Left cardiac atrium (tissue), 4 donors: ENCODE measurements at places on chromosomes 2 and 18. TPM values are rescaled to one million over a fixed set of nuclear protein-coding genes. Genes with fewer than 3 reads are reported as not detected.
A peak's percentile ranks its signal among the peaks of the same experiment; 100 is the strongest.

The AMMECR1L gene
- total RNA-seq = 11.7 TPM

The ACMSD gene
- total RNA-seq = not detected

The MAP2 gene
- total RNA-seq = 6.6 TPM

DNA sequence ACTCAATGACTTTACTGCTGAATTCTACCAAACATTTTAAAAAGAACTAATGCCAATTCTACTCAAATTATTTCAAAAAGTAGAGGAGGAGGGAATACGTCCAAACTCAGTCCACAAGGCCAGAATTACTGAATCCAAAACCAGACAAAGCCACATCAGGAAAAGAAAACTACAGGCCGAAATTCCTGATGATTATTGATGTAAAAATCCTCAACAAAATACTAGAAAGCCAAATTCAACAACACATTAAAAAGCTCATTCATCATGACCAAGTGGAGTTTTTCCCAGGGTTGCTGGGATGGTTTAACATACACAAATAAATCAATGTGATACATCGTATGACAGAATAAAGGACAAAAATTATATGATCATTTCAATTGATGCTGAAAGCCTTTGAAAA is 103.9 kb upstream of the UBE2E3 start:
- DNase-seq = no peak

DNA sequence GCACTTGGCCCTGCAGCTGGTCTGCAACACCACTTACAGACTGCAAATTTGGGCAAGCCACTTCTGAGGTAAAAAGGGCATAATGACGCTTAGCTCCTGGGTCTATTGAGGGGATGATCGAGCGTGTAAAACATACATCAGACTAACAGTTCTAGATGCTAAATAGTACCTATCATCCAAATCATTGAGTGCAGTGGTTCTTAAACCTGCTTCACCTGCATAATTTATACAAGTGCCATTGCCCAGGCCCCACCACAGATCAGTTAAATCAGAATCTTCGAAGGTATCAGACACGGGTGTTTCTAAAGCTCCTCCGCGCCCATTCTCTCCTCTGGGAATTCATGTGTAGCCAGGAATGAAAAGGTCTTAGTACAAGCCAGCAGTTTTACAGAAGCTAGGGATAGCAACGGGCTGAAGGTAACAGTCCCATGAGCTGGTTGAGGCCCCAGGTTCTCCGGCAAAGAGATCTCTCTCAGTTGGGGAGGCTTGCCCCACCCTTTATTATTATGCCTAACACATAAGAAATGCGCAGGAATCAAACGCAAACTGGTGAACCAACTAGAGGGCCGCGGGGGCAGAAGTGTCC is 737 bp upstream of the RNF181 start:
- DNase-seq = no peak

DNA sequence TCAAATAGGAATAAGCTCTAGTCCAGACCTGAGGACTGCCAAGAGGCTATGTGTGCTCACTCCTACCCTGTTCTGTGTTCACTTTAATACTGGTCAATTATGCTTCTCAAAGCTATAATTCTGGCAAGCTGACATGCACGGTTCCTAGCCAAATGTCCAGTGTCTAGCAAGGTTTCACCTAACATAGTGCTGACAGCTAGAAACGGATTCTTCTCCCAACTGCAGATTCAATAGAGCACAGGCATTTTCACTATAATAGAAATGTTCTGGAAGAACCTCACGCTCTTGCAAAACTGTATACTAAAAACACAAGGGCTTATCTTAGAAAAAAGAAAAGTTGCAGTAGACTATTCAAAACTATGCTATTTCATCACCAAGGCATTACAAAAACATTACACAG is 45.1 kb downstream of the HDAC4 start:
- DNase-seq = no peak

DNA sequence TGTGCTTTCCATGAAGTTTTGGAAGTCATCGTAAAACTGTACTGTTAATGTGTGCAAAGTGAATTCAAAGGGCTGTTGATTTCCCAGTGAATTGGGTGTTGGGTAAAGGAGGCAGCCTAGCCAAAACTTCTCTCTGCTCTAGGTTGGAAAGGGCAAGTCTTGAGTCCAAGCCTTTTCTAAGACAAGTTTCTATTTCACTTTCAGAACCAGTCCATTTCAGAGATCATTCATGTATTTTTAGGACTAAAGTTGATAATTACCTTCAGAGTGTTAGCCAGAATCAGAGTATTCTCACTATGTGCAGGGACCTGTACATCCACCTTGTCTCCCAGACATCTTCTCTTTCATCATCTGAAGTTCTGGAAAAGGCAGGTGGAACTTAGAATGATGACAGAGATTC is 636.1 kb upstream of the KLHL29 start:
- no peak for DNase-seq

The POTEC gene
- not detected for total RNA-seq

DNA sequence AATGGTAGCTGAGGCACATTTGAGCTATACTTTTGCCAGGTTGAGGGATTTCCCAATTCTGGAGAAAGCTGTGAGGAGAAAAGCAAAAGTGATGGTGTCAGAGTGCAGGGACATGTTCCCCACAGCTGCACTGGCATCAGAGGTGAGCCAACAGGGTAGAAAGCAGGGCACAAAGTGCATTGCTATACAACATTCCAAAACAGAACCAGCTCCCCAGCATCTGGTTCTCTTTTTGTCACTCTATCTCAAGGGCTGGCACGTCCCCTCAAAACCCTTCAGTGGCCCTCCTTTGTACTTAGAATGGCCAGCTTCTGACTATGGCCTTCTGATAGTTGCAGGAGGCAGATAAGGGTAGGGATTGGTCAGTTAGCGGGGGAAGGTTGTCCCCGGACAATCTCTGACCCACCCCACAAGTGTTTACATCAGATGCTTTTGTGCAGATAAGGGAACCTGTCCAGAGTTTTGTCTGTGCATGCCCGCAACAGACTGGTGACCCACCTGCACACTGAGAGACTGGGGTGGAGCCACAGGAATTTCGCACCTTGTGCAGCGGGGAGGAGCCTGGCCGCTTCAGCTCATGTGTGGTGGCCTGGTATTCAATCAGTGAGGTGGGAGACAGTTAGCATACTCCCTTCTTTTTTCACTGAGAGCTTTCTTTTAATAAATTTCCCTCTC is 31.0 kb upstream of the TMEM17 start:
- DNase-seq = no peak

GRCh38 chr2:191907545-191907944 is 60.7 kb upstream of the CAVIN2 start:
- DNase-seq = no peak

DNA sequence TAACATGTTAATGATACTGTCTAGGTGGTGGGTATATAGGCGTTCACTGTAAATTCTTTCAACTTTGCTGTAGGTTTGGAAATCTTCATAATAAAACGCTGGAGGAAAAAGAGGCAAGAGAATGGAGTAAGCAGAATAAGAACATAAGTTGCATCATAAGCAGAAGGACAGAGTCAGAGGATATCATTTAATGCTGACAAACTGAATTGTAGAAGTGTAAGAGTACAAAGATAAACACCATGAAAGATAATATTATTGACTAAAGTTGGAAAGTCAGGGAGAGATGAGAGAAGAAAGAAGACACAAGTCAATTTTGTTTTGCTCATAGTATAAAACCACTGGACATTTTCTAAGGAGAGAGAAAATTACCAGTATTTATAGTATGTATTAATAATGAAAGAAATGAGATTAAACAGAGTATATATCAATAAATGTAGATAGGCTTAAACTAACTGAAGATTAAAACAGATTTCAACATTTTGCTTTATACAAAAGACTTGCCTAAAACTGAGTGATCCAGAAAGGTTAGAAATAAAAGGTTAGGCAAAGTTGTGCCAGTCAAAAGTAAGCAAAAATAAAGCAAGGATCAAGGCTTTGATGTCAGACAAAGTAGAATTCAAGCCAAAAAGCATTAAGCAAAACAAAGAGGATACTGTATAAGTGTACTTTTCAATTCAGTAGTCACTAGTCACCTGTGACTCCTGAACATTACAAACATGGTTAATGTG is 42.4 kb upstream of the VIT start:
- no peak for DNase-seq

The CHRNG gene
- not detected for total RNA-seq

The TLX2 gene
- total RNA-seq = not detected

- DNase-seq = no peak
Observed at GRCh38 chr18:24362757-24363156, 34.9 kb downstream of the OSBPL1A start.

GRCh38 chr2:224440988-224441387 is 39.1 kb upstream of the FAM124B start:
- no peak for DNase-seq

- no peak for DNase-seq
Observed at GRCh38 chr2:240946046-240946445, 39.9 kb downstream of the CROCC2 start.

- no peak for DNase-seq
Observed at GRCh38 chr2:168993538-168993937, 37.6 kb downstream of the ABCB11 start.

DNA sequence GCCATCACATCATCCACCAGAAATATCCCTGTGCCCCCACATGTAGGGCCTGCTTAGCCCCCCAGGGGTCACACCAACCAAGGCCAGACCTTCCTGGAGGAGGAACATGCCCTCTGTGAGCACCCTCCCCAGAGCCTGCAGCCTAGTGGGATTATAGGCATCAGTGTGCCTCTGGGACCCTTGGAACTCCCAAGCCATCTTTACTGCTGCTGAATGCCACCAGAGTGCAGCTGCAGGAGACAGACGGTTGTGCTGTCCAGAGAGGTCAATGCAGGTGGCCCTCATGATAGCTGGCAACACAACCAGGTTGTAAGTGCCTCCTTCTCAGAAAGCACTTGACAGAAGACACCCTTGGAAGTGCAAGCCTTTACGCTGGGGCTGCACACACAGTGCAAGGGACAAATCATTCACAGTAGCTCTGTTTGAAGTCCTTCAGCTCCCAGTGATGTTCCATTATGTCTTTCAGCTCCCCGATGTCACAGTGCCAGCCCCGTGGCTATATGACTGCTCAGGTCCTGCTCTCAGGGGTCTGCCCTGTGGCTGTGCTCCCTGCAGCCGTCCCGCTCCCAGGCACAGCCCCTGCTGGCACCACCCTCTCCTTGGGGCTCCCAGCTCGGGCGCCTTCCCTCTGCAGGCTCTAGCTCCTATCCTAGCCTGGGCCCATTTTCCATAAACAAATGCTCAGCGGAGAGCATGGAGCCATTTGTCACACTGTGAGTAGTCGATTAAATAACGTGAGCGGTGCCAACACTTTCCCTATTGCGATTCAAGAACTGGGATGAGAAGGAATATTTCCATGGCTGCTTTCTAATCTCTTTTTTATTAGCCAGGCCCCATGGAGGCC is 65.1 kb downstream of the EDAR start:
- no peak for DNase-seq

- no peak for DNase-seq
Observed at GRCh38 chr2:21793461-21793860, 669.7 kb downstream of the TDRD15 start.

DNA sequence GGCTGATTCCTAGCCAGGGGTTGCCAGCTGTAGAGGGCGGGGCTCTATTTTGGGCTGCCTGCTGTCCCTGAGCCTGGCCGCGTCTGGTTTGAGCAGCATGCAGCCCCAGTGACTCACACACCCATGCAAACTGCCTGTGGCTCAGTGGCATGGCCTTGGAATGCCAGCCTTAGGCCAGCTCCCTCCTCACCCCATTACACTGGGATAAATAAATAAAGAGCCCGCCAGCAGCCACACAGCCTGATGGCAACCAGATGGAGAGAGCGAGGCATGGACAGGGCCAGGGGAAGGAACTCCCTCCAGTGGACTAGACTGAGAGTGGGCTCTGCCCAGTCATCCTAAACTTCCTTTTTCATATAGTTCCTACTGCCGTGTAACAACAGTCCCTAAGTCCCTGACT is 18.3 kb downstream of the NHEJ1 start:
- no peak for DNase-seq

The RIT2 gene
- total RNA-seq = not detected

DNA sequence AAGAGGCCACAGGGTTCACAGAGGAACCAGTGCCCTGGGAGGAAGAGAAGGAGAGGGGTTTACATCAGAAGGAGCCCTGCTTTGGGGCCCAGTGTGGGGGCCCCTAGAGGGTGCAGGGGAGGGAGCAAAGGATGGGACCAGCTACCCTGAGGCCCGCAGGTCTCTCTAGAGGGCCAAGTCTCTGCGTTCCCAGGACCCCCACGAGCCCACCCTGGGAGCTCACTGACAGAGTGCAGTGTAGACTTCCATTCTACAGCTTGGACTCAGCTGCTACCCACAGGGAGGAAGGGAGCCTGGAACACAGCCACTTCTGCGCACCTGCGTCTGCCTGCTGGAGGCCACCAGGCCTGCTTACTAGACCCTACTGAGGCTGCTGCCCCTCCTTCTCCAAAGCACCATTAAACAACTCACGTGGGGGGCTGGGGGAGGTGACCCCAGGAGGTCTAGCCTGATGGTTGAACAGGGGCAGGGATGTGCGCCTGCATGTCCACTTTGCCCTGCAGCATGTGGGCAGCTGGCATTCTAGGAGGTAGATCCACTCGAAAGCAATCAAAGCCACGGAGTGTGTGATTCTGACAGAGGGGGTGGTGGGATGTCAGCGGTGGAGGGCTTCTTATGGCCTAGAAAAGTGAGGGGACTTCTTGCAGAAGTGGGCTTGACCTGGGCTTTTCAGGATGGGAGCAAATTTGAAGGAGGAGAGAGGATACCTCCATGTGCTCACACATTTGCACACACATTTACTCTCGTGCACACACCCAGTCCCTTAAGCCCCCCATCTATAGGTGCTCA is 90.2 kb downstream of the ZFP36L2 start:
- peak; percentile 14 for DNase-seq
